ENCODE measurements at places on chromosomes 7 and 10. TPM values are rescaled to one million over a fixed set of nuclear protein-coding genes. Genes with fewer than 3 reads are reported as not detected.

GRCh38 chr7:39664057-39664456 lies 40.7 kb downstream of the RALA start:
- H3K4me1 ChIP-seq: no peaks in the 10 kb centered on the region
- no peak for DNase-seq
- no peak overlapping the region for H3K4me3 ChIP-seq

DNA sequence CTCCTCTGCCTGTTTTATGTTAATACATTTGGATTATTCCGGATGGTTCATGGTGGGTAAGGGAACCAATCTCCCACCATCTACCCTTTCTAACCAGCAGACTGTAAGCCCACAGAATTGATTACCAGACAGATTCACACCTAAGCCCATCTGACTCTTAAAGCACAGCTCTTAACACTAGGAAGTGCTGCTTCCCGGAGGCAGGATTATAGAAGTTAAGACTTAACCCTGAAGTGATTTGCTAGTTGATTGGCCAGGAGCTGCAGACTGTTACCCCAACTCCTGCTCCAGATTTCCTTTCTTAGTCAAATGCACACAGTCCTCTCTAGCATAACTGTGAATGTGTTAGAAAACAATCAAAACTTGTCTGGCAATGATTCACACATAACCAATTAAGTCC lies 221.7 kb downstream of the CDK14 start:
- no peak overlapping the region for H3K27ac ChIP-seq
- DNase-seq: no peak
- no peaks in the 10 kb centered on the region for H3K4me1 ChIP-seq
- no peaks in the 10 kb centered on the region for H3K27me3 ChIP-seq
- H3K4me3 ChIP-seq: no peak overlapping the region

- H3K4me3 ChIP-seq: no peak overlapping the region
- no peaks in the 10 kb centered on the region for H3K27me3 ChIP-seq
- no peaks in the 10 kb centered on the region for H3K36me3 ChIP-seq
- no peak for DNase-seq
Measured at GRCh38 chr10:60463746-60464145, 74.1 kb upstream of the ANK3 start.

GRCh38 chr7:94511718-94512117 lies 2.1 kb downstream of the CASD1 start:
- peak overlapping the region; percentile 88 for H3K4me3 ChIP-seq
- no peaks in the 10 kb centered on the region for H3K27me3 ChIP-seq
- H3K36me3 ChIP-seq: no peaks in the 10 kb centered on the region
- H3K27ac ChIP-seq: no peak overlapping the region

- no peak for DNase-seq
- no peak overlapping the region for H3K27ac ChIP-seq
- no peak overlapping the region for H3K4me3 ChIP-seq
- no peaks in the 10 kb centered on the region for H3K4me1 ChIP-seq
- no peaks in the 10 kb centered on the region for H3K27me3 ChIP-seq
- peaks cover 25% of the 10 kb centered on the region for H3K36me3 ChIP-seq
Measured at GRCh38 chr7:158784270-158784669, 45.0 kb downstream of the ESYT2 start.

OR13A1 gene
- total RNA-seq: 0.15 TPM

DNA sequence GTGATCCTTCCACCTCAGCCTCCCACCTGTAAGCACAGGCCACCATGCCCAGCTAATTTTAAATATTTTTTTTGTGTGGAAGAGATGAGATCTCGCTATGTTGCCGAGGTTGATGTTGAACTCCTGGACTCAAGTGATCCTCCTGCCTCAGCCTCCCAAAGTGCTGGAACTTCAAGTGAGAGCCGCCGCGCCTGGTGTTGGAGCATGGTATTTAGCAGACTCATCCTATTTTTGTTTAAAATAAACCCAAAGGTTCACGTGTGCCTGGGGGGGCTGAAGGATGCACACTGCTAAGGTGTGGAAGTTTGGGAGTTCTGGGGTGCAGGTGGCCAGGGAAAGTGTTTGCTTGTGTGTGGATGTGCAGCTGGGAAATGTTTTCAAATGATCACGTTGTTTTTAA lies 18.1 kb downstream of the PDGFA start:
- no peak for DNase-seq
- H3K4me3 ChIP-seq: no peak overlapping the region
- no peaks in the 10 kb centered on the region for H3K4me1 ChIP-seq

TFPI2 gene
- total RNA-seq: 4.4 TPM

- DNase-seq: no peak
- no peak overlapping the region for H3K4me3 ChIP-seq
- no peaks in the 10 kb centered on the region for H3K4me1 ChIP-seq
Measured at GRCh38 chr10:132281915-132282666, 25.7 kb downstream of the STK32C start.

GRCh38 chr7:17101207-17101696 lies 197.2 kb upstream of the AHR start:
- DNase-seq: no peak
- peaks cover 4% of the 10 kb centered on the region for H3K4me1 ChIP-seq
- no peak overlapping the region for H3K27ac ChIP-seq
- no peaks in the 10 kb centered on the region for H3K36me3 ChIP-seq

Data from H9 (cell line).